ENCODE measurements at places on chromosomes 5 and 9.

DNA sequence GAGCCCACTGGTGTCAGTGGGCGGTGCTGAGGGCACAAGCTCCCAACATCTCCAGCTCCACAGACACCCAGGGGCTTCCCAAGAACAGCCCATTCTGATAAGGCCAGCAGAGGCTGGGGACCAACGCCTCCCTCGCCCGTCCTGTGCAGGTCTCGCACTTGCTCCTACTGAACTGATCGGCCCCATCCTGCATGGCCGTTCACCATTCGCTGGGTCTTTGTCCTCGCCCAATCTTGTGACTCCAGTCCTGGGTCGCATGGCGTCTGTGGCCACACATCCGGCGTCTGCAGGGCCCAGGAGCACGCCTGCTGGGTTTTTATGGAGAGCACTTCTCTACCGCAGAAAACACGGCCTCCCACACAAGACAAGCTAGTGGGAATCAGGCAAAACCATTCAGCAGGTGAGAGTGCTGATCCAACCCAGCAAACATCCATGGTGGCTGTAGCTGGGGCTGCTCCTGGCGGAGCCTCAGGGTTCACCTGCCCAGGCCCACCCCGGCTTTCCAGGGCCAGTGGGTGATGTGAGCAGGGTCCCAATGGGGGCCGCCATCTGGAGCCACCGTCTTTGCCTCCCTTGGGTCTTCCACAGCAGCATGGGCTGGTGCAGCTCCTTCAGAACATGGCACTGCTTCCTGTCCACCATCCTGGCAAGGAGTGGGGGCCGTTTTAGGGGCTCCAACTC, 7.4 kb downstream of the LRRC14B start:
- no peak for DNase-seq

GRCh38 chr5:122846051-122846550, 688 bp downstream of the SNX24 start:
- no peak for DNase-seq

- DNase-seq, result no peak
These were observed 47.0 kb upstream of the EGFLAM start for GRCh38 chr5:38211354-38211710.

- DNase-seq, result no peak
These were observed 42.1 kb upstream of the STXBP1 start for GRCh38 chr9:127569886-127570401.

GRCh38 chr9:97633859-97634490, 354 bp downstream of the NCBP1 start:
- DNase-seq, result peak; percentile 36

Measured in hematopoietic multipotent progenitor cell treated with erythropoietin and hydrocortisone succinate and interleukin-3 and kit ligand, for 17 days (in vitro differentiated cells).